Pons (tissue), 1 donor: ENCODE measurements at places on chromosomes 3 and 15.
A peak's percentile ranks its signal among the peaks of the same experiment; 100 is the strongest.

- no peak for DNase-seq
Measured at GRCh38 chr3:140761076-140761639, 83.3 kb downstream of the TRIM42 start.

- DNase-seq = no peak
Measured at GRCh38 chr3:101950985-101951733, 101.8 kb downstream of the NFKBIZ start.

DNA sequence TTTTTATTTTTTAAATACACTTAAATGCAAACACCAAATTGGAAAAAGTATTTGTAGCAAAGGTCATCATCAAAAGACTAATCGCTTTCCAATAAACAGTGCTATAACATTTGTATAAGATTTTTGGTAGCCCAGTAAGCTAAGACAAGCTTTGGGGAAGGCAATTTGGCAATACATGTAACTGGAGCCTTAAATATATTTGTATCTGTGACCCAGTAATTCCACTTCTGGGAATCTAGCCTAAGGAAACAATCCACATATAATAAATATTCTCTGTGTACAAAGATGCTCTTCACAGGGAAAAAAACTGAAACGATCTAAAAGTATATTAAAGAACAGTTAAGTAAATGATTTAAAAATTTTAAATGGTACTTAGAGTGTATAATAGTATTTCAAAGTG lies 65.5 kb upstream of the TJP1 start:
- DNase-seq = no peak

- DNase-seq = peak; percentile 38
Measured at GRCh38 chr3:195760345-195761122, 39.8 kb downstream of the MUC20 start.

DNA sequence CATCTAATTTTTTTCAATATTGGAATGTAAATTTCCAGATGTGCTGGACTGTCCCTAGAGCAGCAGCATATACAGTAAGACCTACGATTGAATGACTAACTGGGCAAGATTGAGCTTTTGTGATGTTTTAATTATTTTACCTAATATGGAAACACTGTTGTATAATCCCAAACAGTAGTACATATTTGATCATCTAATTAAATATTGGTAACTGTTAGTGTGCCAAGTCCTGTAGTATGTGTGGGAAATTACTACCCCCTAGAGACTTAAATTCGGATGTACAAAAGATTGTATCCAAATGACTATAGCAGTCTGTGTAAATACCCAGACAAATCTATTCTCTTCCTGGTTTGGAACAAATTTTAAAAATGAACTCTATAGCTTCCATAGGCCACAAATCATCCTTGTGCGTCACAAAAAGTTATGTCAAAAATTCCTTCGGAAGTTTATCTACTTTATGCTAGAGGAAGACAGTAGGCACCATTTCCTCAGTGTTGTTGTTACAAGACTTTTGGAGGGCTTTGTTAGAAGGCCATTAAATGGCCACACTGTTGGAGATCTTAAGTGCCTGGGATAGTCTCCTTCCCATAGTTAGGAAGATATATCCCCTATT lies 41.6 kb downstream of the NKIRAS1 start:
- no peak for DNase-seq

DNA sequence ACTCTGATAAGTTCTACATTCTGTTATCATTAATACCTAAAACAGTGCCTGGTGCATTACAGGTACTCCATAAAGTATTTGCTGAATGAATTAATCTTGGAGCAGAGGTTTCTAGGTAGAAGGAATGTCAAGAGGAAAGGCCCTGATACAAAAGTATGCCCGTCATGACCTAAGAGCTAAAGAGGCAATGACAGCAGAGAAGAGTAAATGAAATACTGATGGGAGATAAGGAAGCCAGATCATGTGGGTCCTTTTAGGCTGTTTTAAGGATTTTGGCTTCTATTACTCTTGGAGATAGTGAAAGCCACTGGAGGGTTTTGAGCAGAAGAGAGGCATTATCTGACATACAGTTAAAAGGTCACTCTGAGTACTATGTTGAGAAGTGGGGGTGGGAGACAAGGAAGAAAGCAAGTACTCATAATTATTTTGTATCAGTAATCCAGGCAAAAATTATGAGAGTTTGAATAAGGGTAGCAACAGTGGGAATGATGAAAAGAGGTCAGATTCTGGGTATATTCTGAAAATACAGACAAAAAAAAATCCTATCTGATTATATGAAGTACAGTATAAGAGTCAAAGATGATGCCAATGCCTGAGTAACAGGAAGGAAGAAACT lies 48.3 kb downstream of the DENND4A start:
- no peak for DNase-seq

DNA sequence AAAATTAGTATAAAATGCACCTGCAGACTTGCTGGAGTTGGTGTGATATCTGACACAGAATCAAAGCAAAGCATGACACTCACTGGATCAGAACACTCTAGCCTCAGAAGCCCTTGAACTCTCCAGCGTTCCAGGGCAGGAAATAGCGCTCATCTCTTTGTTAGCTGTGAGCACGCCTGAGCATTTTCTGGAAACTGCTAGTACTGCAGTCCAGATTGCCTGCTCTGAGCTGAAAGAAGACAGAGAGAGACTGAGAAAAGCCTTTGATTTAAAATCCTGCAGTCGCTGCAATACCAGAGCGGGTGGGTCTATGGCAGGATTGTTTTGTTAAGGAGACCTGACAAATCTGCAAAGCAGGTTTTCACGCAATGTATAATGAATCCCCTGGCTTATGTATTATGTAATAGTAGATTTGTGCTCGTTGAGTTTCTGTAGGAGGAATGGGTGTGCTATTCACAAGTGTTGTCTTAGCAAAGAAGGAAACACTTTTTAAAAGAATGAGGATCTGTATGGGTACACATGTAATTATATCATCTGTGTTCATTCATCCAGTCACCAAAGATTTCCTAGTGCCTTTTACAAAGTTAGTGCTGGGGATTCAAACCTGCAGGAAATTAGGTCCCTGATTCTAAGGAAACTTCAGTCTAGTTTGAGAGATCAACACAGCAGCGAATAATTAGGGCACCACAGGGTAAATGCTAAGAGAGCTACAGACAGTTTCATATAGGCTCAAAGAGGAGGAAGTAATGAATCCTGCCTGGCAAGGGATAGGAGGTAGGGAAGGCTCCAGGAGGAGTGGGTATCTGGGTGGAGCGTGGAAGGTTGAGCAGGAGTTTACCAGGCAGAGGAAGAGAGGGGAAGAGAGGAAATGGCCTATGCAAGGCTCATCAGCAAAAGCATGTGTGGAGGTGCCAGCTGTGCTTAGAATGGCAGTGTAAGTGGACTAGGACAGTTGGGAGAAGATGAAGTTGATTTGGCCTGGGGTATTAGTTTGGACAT lies 26.1 kb upstream of the MGLL start:
- DNase-seq = peak; percentile 91

DNA sequence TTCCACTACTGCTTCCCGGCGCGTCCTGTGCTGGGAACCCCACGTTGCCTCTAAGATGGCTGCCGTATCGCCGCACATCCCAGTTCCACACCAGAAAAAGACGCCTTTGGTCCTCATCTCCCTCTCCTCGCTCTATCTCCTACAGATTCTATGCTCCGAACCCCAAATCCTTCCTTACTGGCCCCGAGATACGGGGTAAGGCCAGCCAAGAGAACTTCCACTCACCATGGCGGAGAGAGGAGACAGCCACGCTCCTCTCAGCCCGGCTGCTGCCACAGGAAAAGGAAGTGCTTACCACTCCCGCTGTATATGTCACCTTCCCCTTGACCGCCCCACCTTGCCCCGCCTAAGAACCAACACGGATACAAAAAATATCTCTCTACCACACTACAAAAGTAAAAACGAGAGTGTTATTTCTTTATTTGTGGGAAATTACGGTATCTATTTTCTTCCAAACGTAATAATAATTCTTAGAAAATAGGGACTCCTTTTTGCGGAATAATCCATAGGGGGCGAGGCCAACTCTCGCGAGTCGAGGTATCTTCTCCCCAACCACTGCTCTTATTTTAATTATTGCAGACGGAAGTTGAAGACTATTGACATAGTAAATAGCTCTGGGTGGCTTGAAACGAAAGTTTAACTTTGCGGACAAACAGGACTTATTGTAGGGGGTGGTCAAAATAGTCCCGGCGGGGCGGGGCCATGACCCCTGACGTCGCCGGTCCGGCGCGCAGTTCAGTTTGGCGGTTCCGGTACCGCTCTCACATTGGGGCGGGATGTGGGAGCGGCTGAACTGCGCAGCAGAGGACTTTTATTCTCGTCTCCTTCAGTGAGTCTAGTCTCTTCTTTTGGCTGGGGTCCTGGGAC lies at the start of the genes RPL4 and ZWILCH:
TSS of gene RPL4 (minus strand) at position 293 of the 867 bp plus-strand sequence. CDS start at position 228, 65 bp downstream.
TSS of gene ZWILCH (plus strand) at position 764 of the 867 bp plus-strand sequence. CDS start at position 777, 13 bp downstream.
- peak; percentile 82 for DNase-seq

DNA sequence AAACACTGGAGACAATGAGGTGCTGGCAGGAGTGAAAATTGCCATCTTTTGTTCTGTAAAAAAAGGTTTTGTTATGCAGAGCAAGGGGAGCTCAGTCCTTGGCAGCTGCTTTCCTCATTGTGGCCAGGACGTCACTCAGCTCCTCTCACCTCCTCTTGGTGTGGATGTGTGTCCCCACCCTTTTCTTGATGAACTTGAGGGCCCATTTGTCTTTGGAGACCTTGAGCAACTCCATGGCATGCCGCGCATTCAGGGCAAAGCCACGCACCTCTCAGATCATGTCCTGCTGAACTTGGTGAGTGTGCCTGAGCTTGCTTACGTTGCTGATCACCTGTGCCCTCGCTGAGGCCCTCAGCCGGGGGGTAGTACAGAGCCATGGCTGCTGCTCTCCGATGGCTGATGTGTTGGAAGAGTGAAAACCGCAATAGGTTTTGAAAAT lies 24.5 kb upstream of the BDH1 start:
- DNase-seq = no peak

GRCh38 chr15:80216911-80217310 lies 35.1 kb downstream of the CTXND1 start:
- no peak for DNase-seq

- DNase-seq = no peak
Measured at GRCh38 chr3:196641333-196642054, 2.0 kb downstream of the NRROS start.

DNA sequence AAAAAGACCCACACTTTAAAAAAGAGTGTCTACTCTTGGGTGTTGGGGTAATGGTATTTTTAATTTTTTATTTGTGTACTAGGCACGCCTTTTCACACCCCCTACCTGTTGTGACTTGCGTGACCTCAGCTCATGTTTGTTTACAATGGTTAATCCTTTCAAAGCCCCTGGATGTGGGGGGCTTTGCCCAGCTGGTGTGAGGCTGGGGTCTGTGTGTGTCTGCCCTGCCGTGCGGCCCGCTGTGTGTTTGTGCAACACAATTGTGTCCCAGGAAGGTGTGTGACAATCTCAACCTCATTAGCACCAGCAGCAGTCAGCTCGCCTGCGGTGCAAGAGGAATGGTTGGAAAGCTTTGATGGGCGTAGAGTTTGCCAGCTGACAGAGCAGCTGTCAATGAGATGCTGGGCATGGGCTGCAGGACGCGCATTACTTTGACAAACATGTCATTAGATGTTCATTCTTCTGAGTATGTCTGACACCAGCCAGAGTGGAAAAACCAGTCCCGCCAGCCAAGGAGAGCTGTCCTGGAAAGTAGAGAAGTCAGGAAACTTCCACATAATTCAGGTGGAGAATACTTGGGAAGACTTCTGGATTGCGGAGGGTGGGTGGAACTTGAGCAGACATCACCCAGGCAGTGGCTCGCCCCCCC lies 9.6 kb downstream of the LRRK1 start:
- DNase-seq = no peak

- no peak for DNase-seq
Measured at GRCh38 chr15:101431748-101432147, 57.8 kb downstream of the PCSK6 start.

DNA sequence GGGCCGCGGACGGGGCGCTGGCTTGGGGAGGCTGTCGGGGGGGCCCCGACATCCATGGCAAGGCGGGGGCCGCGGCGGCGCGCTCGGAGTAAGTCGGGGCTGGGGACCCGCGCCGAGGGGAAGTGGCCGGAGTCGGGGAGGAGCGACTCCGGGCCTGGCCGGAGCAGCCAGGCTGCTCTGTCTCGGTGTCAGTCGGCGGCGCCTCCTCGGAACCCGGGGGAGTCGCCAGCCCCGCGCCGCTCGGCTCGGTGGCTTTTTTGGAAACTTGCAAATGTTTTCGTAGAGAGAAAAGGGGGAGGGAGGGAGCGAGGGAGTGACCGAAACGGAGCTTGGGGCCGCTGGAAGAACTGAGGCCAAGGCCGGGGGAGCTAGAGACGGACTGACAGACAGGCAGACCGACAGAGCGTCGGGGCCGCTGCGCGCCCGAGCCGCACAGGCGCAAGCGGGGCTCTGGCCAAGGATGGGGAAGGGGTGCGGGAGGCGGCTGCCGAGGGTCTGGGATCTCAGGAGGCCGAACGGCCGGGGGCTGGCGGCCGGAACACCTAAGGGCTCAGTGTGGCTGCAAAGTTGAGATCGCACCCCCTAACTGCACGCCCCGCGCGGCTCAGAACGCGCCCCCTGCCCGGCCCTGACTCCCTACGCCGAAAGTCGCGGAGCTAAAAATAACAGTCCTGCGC lies 5.0 kb downstream of the PTH1R start:
- DNase-seq = no peak

GRCh38 chr3:145368748-145369147 lies 792.2 kb downstream of the PLOD2 start:
- DNase-seq = no peak

DNA sequence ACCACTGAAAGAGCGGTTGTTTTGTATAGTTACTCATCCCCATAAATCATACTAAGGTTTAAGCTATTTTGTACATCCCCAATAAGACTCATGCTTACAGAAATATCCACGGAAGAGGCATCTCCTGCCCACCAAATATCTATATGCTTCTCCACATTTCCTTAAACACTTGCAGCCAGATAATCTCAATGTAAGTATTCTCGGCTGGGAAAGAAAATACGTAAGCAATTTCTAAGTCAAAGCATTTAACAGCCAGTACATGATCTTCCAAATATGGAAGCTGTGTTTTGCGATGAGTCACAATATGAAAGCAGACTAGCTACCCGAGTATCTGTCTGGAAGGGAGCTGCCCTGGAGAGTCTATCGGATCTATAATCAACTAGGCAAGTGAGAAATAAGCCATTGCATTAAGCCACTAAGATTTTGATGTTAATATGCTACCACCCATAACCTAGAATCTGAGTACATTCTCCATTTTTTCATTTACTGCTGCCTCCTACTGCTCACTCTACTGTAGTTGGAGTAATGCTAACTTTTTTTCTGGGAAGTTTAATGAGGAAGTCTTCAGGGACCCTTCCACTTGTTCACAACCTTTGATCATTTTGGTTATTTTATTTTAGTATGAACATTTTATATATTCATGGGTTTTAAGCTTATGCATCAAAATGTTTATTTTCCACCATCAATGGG lies 26.9 kb upstream of the ZMAT3 start:
- DNase-seq = no peak
